ENCODE measurements at places on chromosomes 3 and 15.

DNA sequence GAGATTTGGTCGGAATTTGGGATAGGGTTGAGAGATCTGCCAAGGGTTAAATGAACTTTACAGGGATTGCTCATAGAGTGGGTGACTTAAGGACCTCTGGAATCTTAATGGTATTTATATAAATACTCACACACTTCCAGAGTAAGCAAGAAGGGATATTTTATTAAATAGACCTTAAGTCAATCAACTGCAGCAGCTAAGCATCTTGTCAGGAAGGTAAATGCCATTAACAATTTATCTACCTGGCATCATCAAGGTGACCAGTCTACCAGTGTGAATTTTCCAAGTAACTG, 123.9 kb downstream of the FEZF2 start:
- no peak for DNase-seq

- peak; percentile 58 for DNase-seq
These were observed 32.1 kb downstream of the PTH1R start for GRCh38 chr3:46909535-46910161.

DNA sequence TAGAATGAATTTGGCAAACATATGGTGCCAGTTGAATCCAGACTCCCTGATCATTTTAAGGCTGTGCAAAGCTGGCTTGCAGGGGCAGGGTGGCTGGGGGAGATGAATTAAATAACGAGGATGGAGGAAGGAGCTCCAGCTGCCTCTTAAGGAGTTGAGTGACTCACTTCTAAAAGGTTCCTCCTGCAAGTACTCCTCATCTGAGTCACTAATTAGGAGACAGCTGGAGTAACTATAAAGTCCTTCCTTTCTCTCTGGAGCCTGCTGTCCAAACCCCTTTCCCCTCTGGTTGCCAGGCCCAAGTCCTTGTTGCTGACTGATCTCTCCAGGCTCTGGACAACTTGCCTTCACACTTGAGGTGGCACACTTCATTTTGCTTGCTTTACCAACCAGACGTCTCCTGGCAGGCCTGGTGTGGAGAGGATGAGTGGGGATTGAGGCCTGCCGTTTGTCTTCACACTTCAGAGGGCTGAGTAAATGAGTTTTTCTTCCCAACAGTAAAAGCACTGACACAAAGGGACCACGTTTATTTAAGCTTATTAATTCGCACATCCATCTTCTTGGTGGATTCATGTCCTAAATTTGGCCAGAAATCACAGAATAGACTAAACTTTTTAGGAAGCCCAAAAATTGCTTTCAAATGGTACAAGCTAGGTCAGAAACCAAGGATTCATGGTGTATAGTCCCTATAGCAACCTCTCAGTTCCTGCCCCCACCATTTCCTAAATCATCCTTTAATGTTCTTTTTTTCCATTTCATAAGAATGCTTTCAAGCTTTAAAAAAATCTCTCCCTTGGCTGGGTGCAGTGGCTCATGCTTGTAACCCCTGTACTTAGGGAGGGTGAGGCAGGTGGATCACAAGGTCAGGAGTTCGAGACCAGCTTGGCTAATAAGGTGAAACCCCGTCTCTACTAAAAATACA, 90.5 kb upstream of the MYRIP start:
- DNase-seq = no peak

GRCh38 chr3:18775501-18775900, 350.4 kb upstream of the SATB1 start:
- no peak for DNase-seq
